ENCODE measurements at places on chromosomes 2 and 18.

DNA sequence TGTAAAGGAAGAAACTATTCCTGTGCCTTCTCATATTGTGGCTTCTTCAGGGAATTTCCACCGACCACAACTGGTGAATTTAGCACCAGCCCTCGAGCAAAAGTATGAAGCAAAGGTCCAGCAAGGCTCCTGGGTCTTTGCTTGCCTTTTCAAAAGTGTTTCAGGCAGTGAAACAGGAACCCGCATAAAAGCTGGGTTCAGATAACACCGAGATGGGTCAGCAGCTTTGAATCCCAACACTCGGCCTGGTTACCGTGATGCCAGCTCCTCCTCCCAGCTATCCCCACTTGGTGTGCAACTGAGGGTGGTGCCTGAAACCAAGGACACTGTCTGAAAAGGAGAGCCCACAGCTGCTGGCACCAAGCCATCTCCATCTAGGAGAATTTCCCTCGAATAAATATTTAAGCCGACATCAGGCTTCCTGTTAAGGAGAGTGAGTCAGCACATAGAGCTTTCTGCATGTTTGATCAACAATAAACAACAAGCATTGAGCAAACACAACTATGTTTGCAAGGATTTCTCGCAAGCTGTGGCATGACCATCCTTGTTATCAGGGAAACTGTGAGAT is 69.5 kb downstream of the ANTXR1 start:
- DNase-seq: no peak

DNA sequence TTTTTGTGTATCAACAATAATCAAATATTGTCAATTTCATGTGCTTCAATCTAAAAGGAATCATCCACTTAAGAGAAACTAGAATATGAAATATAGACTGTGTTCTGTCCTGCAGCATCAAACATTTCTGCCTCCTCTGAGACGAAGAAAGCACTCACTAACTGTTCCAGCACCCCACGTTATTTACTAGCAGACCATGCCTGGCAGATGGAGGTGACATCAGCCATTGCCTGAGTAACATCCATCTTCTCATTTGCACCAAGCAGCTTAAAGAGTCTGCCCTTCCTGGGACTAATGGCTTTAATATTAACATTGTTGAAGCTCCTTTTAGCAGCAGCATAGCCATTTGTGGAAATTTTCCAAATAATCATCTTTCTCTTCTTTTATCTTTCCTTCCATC is 25.7 kb downstream of the SGPP2 start:
- no peak for DNase-seq

GRCh38 chr2:229955663-229956062 is 33.4 kb downstream of the FBXO36 start:
- no peak for DNase-seq

GRCh38 chr2:117481608-117482007 is 332.9 kb upstream of the DDX18 start:
- no peak for DNase-seq

DNA sequence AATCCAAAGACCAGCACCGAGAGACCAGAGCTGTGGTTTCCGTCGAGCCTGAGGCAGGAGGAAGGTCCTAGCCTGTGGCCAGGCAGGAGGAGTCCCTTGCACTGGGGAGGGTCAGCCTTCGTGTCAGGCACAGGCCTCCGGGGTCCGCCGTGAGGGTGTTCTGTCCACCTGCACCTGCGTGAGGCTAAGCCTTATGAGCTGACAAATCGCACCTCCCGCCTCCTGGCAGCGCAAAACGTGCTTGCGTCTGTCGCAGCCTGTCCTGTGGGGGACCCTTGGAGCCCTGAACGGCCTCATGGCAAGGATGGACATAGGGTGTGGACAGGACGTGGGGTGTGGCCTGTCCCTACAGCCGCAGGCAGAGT is 73.3 kb downstream of the KCNG2 start:
- no peak for DNase-seq

- DNase-seq: no peak
Observed at GRCh38 chr2:208618220-208618619, 211.6 kb downstream of the PTH2R start.

All from left renal pelvis (tissue), 4 donors.